Activated CD4-positive, CD25-positive, alpha-beta regulatory T cell (primary cell): ENCODE measurements at places on chromosomes 5 and 9.

DNA sequence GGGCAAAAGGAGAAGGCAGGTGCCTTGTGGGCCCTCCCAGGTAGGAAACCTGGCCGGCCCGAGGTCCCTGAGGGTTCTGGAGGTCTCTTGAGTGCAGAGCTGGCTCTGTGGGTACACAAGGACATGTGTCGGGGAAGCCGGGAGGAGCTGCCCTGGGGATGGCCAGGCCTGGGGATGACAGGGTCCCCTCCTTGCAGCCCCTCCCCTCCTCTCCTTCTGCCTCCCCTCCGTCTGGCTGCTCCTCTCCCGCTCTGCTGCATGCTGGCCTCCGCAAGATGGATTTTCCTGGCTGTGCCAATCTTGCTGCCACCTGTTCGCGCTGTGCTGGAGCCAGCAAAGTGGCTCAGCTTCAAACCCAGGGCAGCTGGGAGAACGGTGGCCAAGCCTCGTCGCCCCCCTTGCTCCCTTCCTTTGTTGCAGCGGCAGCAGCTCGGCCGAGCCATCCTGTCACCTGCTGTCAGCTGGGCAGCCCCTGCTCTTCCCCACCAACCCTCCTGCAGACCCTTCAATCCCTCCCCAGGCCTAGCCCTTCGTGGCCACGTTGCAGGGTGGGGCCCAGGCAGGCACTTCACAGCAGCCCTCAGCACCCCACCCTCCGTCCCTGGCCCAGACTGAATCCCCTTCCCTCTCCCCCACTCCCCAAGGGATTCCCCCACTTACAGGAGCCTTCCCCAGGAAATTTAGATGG is 17.6 kb upstream of the UNC5A start:
- DNase-seq, result no peak

GRCh38 chr5:150503977-150504620 is 3.8 kb upstream of the NDST1 start:
- DNase-seq, result no peak

GRCh38 chr9:87112656-87113055 is 165.3 kb upstream of the GAS1 start:
- DNase-seq, result no peak

DNA sequence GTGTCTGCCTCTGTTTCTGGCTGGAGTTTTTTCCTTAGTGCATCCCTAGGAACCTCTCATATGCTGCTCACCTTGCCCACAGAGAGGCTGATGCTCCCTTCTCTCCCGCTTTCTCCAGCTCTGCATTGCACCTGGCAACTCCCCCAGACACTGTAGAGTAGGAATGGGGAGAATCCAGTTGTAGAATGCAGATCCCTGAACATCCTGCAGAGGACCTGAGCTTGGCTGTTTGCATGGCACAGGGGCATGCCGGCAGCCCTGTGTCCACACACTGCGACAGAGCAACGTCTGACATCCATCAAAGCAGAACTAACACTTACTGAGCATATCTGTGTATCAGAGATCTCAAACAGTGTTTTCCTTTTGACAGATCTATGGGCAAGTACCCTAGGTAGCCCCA is 19.9 kb downstream of the IDNK start:
- no peak for DNase-seq

GRCh38 chr5:68415177-68416085 is 199.9 kb downstream of the PIK3R1 start:
- no peak for DNase-seq

GRCh38 chr9:101470021-101470420 is 34.4 kb upstream of the ALDOB start:
- DNase-seq, result no peak

DNA sequence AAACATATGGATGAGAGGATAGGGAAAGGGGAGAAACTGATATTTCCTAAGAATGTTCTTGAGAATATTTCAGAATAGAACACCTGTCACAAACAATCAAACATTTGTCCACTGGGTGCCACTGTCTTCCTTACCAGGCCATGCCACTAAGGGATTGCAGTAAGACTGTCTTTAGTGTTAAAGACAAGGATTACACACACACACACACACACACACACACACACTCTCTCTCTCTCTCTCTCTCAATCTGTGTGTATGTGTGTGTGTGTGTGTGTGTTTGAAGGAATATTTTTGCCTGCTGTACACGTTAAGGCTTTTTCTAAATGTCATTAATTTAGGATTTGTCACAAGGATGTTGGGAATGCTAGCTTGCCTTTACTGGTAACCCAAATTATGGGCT is 54.4 kb downstream of the CCDC192 start:
- no peak for DNase-seq

GRCh38 chr9:88259001-88259400 is 120.7 kb upstream of the SPATA31C2 start:
- no peak for DNase-seq

GRCh38 chr5:94420885-94421284 is 197.5 kb downstream of the KIAA0825 start:
- no peak for DNase-seq

DNA sequence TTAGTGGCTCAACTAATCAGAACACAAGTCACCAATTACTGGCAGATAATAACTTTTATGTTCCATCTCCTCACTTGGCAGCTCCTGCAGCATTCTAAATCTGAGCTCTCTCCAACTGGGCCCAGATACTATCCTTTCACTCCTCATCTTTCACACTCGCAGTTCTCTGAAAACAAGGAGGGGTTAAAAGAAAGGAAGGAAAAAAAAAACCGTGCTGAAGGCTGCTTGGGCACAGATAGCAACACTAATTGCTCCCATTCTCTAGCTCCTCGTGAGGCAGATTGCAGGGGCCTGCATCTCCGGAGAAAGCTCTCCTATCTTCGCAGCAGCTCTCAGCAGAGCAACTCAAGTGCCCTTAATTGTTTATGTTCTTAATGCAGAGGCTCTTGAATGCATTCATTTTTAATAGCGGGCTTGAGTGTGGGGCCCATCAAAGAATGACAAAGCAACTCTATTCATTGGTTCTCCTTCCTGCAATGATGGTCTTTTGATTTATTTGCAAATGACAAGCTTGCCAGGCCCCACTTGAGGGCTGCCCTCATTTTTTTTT is 23.9 kb downstream of the TLE1 start:
- DNase-seq, result no peak

GRCh38 chr9:38022995-38023394 is 46.0 kb downstream of the SHB start:
- no peak for DNase-seq

DNA sequence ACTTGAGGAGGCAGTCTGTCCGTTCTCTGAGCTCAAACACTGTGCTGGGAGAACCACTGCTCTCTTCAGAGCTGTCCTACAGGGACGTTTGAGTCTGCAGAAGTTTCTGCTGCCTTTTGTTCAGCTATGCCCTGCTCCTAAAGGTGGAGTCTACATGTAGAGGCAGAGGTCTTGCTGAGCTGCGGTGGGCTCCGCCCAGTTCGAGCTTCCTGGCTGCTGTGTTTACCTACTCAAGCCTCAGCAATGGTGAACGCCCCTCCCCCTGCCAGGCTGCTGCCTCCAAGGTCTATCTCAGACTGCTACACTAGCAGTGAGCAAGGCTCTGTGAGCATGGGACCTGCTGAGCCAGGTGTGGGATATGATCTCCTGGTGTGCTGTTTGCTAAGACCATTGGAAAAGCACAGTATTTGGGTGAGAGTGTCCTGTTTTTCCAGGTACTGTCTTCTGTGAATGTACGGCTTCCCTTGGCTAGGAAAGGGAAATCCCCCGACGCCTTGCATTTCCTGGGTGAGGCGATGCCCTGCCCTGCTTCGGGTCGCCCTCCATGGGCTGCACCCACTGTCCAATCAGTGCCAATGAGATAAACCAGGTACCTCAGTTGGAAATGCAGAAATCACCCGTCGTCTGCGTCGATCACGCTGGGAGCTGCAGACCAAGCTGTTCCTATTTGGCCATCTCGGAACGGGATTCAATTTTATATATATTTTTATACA is 58.5 kb downstream of the CNTRL start:
- DNase-seq, result peak; percentile 80

DNA sequence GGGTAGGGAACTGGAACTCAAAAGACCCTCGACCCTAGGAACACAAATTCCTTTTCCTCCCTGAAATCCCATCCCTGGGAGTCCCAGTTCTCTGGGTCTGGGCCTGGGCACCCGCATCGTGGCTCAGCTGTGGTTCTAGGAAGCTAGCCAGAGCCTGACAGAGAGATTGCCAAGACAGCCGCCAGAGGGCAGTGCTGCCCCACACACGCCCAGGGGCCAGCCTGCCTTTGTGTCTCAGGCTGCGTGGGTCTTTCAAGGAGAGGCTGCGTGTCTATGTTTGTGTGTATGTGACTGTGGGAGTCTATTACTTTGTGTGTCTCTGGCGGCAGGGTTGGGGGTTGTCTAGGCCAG is 32.0 kb upstream of the TTLL11 start:
- DNase-seq, result peak; percentile 48

DNA sequence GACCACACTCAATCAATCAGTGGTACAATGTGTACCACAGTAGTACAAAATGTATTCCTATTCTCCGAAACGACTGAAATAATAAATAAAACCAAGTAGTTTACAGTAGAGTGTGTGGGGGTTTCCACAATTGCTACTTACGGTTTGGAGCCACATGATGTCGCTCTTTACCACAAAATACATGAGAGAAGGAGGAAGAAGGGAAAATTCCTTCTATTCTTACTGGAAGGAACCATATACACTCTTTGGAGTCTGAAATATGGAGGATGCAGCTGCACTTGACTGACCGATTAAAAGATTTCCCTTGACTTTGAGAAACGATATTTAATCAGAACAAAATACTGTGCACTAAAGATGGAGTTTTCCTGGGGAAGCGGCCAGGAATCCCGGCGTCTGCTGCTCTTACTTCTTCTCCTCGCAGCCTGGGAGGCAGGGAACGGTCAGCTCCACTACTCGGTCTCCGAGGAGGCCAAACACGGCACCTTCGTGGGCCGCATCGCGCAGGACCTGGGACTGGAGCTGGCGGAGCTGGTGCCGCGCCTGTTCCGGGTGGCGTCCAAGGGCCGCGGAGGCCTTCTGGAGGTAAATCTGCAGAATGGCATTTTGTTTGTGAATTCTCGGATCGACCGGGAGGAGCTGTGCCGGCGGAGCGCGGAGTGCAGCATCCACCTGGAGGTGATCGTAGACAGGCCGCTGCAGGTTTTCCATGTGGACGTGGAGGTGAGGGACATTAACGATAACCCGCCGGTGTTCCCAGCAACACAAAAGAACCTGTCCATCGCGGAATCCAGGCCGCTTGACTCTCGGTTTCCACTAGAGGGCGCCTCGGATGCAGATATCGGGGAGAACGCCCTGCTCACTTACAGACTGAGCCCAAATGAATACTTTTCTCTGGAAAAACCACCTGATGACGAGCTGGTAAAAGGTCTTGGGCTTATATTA is at the start of gene PCDHA4:
PCDHA4 (plus strand) TSS at position 235 of the 942 bp plus-strand sequence.
- no peak for DNase-seq

- no peak for DNase-seq
Measured at GRCh38 chr9:99827244-99827643, 5.6 kb downstream of the NR4A3 start.

DNA sequence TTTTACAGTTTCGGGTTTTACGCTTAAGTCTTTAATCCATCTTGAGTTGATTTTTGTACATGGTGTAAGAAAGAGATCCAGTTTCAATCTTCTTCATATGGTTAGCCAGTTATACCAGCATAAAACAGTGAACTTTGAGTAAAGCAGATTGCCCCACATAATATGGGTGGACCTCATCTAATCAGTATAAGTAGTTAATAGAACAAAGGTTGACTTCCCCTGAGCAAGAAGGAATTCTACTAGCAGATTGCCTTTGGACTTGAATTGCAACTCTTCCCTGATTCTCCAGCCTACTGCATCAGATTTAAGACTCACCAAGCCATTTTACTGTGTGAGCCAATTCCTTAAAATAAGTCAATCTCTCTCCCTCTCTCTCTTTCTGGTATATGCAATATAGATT is 173.2 kb downstream of the SNCAIP start:
- DNase-seq, result no peak

GRCh38 chr9:135152614-135153334 is 65.3 kb downstream of the OLFM1 start:
- no peak for DNase-seq

DNA sequence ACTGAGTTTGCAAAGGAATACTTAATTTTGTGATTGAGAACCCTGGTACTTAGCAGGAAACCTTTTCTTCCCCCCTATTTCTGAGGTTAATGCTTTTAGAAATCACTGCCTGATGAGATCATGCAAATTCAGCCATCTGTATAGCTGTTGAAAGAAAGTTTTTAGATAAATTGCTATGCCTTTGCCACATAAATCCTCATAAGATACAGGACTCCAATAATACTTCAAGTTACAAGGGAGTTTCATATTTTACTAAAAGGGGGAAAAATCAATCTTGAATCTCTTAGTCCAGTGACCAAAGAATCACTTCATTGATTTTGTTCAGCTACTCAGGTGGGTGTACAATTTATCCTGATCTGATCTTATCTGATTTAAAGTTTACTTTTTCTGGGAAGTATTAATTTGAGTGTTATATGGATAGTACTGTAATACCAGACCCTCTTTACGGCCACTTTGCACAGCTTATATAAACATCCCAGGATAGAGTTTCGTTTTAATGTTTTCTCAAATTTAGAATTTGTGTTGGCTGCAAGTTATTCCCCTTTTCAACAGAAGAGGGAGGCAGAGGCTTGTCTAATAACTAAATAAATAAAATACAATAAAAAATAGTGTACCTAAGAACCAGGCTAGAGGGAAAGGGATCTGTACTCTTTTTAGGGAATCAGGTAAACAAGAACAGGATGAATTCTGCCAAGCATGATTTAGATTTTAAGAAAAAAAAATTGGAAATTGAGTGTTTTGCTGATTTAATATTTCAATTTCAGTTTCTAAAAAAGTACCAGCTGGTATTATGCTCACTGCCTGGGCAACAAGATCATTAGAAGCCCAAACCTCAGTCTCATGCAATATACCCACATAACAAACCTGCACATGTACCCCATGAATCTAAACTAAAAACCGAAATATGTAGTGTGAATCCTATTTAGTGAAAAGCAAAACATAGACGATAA is 69.1 kb downstream of the PSAT1 start:
- DNase-seq, result no peak

GRCh38 chr5:148924817-148925216 is 98.4 kb downstream of the ADRB2 start:
- no peak for DNase-seq

DNA sequence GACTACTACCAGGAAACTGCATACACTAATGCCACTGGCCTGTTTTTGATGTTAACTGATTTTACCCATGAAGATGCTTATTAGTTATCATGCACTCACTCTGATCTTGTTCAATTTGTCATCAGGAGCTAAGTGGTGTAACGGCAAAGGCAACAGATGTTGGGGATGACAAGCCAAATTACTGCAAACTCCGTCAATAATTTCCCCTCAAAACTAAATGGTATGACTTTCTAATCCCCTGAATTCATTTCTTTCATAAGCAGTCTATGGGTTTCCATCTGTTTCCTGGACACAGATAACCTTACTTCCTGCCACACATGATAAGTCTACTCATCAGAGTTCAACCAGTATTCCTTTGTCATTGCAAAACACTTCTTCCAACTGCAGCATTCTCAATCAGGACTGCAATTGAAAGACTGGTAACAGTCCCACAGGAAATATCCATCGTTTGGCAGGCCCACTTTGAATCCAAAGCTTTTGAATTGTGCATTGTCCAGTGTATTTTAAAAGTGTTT is 96.2 kb upstream of the SMC2 start:
- DNase-seq, result no peak

- DNase-seq, result no peak
Measured at GRCh38 chr5:76445063-76445462, 42.0 kb downstream of the IQGAP2 start.
